ENCODE measurements at places on chromosomes 1 and 21. TPM values are rescaled to one million over a fixed set of nuclear protein-coding genes. Genes with fewer than 3 reads are reported as not detected.

DNA sequence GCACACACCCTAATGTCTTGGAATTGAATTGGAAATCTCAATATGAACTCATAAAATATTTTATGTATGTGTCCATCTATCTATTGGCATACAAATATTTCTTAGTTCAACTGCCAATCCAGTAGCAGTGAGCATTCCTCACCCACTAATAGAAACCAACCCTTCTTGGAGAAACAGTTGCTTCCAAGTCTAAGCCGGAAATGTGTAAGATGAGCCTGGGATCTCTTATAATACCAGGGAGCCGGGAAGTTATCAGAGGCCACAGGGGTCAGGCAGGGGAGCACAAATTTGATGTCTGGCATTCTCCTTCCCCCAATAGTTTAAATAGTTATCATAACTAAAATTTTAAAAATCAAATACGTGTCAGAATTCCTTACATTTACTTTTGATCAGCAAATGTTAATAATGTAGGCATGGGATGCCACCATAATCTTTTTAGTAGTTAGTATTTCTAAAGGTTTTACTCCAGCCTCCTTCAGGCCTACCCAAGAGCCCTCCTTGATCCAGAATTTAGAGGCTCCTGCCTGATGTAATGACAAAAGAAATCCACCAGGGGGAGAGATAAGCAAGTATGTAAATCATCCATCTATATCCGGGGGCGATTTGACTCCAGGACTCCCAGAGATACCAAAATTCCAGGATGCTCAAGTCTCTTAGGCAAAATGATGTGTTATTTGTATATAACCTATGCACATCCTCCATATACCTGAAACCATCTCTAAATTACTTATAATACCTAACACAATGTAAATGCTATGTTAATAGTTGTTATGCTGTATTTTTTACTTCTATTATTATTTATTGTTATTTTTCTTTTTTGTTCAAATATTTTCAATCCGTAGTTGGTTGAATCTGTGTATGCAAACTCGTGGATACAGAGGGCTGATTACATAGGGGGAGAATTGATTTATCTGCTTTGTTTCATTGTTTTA is 218.7 kb upstream of the COA6 start:
- DNase-seq = peak; percentile 81

DNA sequence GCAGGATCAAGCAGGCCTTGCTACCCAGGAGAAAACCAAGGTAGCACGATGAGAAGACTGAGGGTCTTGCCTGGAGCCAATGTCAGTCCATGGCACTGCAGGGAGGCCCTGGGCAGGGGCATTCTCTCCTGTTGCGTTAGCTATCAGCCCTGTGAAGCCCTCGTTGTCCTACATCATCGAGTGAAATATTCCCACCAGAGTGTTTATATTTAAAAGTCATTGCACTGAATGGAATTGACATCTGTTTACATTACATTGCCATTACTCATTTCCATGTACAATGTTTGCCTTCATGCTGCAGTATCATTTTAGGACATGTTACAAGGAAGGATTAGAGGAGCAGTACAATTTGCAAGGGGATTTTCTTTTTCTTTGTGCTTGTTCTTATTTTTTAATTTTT is 243.9 kb downstream of the KAZN start:
- DNase-seq = no peak

DNA sequence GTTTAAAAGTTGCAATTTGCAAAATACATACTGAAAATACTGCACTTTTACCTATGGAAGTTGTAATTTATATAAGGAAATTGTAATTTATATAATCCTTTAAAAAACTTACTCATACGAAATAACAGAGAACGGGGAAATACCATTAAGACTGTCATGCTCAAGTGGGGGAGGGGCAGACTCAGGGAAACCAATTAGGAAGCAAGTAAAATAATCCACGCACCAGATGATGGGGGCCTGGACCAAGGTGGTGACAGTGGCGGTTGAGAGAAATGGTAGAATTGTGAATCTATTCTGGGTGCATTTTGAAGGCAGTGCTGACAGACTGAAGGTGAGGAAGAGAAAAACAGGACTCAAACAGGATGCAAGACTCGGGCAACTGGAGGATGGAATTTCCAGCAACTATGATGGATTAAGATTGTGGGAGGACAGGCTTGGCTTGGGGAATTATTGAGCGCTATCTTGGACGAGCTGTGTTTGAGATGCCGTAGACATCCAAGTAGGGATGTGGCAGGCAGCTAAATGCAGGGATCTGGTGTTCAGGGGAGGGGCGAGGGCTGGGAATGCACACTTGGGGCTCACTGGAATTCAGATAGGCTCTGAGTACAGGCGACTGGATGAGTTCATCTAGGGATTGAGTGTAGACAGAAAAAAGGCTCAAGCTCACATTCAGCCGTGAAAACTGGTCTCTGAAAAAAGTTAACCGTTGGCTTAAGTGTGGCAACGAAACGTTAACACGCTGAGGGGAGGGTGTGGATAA is 977 bp downstream of the LCA5L start:
- peak; percentile 32 for DNase-seq

- DNase-seq = peak; percentile 10
Measured at GRCh38 chr1:92262516-92262915, 36.3 kb downstream of the GLMN start.

- no peak for DNase-seq
Measured at GRCh38 chr1:203082571-203083462, 3.0 kb downstream of the MYOG start.

DNA sequence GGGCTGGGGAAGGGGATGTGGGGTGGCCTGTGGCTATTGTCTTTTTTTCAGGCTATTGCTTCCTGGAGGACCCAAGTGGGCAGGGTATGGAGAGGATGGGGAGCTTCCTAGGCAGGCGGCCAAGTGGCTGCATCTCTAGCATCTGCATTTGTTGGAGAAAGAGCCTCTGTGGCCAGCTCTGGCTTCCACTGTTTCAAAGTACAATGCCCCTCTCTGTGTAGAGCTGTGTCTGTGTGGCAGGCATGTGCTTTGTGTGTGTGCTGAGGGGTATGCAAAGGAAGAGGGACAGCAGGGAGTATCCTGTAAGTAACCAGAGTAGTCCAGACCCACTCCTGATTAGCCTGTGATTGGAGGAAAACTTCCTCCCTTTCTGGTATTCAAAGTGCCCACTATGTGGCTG is 40.6 kb downstream of the KCNA2 start:
- DNase-seq = no peak

DNA sequence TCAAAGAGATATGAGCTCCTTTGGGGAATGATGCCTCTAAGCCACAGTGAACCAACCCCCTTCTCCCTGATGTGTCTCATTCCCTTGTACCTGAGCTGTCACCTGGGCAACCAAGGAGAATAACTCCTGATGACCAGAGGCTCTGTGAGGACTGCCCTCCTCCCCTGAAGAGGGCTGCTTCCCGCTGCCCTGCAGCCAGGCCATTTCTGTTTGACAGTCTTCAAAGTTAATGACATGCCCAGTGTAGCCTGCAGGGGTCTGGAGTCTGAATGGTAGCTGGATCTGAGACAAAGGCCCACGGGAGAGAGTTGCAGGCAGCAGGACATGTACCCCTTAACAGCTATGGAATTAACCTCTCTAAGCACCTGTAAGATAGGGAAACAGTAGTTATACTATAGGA is 3.4 kb upstream of the SLFNL1 start:
- DNase-seq = no peak

- DNase-seq = no peak
Measured at GRCh38 chr21:35504277-35504676, 455.2 kb upstream of the RUNX1 start.

DNA sequence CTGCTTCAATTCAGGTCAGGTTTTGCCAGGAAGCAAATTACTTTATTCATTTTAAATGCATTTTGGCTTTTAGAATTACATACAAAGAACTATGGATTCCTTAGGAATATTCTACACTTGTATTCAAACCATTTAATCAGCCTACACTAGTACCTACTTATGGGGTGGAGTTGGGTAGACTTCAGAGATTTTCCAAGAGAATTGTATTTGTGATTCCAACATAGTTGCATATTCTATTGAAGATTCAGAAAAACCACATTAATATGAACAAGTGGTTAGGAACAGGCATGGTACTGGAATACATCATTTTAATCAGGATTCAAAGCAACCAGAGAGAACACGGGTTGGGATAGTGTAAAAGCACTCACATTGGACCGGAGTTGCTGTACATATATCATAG is 33.4 kb downstream of the LUZP1 start:
- DNase-seq = no peak

GRCh38 chr21:38486221-38486620 is 12.1 kb downstream of the ERG start:
- peak; percentile 79 for DNase-seq

DNA sequence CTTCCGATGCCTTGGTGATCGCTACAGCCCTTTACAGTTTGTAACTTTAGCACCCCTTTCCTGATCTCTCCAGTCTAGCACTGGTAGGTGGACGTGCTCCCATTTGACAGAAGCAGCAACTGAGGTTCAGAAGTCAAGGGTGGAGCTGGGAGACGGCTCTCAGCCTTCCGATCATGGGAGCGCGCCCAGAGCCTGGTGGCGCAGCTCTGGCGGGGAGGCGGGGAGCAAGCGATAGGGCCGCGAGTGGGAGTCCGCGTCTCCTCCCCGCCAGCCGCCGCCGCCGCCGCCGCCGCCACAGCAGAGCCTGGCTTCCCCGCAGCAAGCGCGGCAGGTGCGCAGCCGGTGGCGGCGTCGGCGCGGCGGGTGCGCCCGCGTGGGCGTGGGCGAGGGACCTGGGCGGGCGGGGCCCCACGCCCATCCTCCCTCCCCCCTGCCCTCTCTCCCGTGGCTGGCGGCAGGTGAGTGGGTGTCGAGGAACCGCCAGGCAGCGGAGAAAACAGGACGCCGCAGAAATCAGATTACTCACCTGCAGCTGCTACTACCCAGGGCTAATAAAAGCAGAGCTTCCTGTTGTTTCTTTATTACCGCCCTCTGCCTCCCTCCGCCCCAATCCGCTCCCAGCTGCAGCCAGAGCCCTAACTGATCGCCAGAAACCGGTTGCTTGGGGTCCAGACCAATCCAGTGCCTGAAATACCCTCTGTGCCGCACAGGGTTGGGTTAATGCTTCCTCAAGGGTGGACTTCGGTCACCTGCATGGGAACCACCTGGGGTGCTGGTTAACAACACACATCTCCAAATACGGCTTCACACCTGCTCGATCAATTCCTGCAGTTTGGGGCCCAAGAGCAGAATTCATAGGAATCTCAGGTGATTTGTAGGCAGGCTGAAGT is 60.2 kb upstream of the ID3 start:
- peak; percentile 61 for DNase-seq

- DNase-seq = no peak
Measured at GRCh38 chr1:40187399-40187798, 26.2 kb downstream of the RLF start.

DNA sequence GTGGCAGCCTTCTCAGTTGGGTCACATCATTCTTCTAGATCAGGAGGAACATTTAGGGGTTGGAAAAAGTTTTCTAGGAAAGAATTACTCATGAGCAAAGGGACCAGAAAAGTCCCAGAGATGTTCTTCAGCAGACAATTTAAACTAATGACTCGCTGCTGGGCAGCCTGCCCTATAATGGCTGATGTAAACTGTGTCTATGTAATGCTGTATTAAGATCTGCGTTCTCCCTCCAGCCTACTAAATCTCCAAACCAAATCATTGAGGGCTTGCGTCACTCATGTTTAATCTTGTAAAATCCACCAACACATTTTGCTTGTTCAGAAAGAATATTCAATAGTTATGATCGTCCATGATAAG is 92.1 kb downstream of the LRRC8C start:
- DNase-seq = no peak

GRCh38 chr21:17611414-17612022 is 1.2 kb downstream of the BTG3 start:
- peak; percentile 93 for DNase-seq

GRCh38 chr1:119651641-119652040 is 3.6 kb upstream of the ZNF697 start:
- no peak for DNase-seq

GRCh38 chr1:67787746-67788145 is 45.5 kb downstream of the GNG12 start:
- DNase-seq = no peak

DNA sequence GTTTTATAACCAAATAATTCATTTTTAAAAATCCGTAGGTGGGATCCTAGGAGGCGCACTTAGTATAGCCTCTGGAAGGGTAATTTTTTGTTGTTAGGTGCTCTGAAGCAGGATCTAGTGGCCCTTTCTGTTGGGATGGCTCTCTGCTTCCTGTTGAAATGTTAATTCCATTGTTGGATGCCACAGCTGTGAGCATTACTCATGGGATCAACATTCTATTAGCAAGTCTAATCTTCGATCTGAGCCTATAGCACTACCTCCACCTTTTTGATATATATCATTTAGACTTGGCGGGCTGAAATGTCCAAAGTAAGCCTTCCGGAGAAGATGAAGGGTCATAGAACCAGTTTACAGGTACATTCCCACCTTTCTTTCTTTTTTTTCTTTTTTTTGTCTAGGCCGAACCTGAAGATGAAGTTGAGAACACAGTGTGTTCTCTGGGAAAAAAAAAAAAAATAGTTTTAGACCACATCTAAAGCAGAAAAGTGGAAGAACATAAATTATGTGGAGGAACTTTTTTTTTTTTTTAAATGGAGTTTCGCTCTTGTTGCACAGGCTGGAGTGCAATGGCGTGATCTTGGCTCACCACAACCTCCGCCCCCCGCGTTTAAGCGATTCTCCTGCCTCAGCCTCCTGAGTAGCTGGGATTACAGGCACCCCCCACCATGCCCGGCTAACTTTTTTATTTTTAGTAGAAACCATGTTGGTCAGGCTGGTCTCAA is 1.4 kb downstream of the CXADR start:
- DNase-seq = peak; percentile 79

DNA sequence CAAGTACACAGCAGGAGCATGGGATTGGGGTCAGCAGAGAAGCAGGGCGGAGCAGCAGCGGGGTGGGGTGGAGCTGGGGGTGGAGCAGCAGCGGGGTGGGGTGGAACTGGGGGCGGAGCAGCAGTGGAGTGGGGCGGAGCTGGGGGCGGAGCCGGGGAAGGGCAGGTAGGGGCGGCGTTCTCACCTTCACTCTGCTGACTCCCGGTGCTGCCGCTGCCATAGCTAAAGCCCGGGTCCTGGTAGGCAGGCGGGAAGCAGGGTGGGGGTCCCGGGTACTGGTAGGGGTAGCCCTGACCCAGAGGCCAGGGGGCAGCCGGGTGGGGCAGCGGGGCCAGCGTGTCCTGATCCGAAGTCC is 6.7 kb downstream of the TAS1R3 start:
- DNase-seq = no peak

GRCh38 chr1:30801771-30802198 is 44.2 kb upstream of the LAPTM5 start:
- DNase-seq = peak; percentile 78

DNA sequence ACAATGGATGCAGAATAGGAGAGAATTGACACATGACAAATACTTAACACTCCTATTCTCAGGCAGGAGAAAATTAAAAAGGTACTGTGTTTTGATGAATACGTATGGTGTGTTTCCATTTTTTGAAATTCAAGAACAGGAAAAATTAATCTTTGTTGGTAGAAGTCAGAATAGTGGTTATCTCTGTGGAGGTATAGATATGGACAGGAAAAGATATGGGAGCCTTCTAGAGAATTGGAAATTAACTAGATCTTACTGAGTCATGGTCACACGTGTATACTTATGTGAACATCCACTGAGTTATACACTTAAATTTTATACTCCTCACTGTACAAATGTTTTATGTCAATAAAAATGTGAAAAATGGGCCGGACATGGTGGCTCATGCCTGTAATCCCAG is 9.9 kb upstream of the TUT4 start:
- no peak for DNase-seq

Gene SUSD4
- 0.05 TPM for total RNA-seq

Gene PDE4B
- total RNA-seq = 156 TPM

Gene PTPRC
- not detected for total RNA-seq

Gene ANGPTL3
- not detected for total RNA-seq

Gene GPR153
- total RNA-seq = 2.8 TPM

Gene DPH5
- total RNA-seq = 21.3 TPM

Gene UBL4B
- total RNA-seq = not detected

Gene GJA4
- total RNA-seq = 54.3 TPM

Gene CTSK
- total RNA-seq = 0.68 TPM

Gene LRRC39
- total RNA-seq = not detected
